ENCODE measurements at places on chromosomes 16 and 17. TPM values are rescaled to one million over a fixed set of nuclear protein-coding genes. Genes with fewer than 3 reads are reported as not detected.
A peak's percentile ranks its signal among the peaks of the same experiment; 100 is the strongest.

Gene CHP2
- 0.08 TPM for total RNA-seq

Gene FOXN1
- not detected for total RNA-seq

Gene FBF1
- 10.4 TPM for total RNA-seq

Gene PRR35
- not detected for total RNA-seq

Gene TP53TG3D
- not detected for total RNA-seq

Gene SLC16A13
- 11.9 TPM for total RNA-seq

Gene LRRC37A3
- 10.0 TPM for total RNA-seq

Gene GUCY2D
- total RNA-seq = not detected

Gene NEURL4
- 41.9 TPM for total RNA-seq

DNA sequence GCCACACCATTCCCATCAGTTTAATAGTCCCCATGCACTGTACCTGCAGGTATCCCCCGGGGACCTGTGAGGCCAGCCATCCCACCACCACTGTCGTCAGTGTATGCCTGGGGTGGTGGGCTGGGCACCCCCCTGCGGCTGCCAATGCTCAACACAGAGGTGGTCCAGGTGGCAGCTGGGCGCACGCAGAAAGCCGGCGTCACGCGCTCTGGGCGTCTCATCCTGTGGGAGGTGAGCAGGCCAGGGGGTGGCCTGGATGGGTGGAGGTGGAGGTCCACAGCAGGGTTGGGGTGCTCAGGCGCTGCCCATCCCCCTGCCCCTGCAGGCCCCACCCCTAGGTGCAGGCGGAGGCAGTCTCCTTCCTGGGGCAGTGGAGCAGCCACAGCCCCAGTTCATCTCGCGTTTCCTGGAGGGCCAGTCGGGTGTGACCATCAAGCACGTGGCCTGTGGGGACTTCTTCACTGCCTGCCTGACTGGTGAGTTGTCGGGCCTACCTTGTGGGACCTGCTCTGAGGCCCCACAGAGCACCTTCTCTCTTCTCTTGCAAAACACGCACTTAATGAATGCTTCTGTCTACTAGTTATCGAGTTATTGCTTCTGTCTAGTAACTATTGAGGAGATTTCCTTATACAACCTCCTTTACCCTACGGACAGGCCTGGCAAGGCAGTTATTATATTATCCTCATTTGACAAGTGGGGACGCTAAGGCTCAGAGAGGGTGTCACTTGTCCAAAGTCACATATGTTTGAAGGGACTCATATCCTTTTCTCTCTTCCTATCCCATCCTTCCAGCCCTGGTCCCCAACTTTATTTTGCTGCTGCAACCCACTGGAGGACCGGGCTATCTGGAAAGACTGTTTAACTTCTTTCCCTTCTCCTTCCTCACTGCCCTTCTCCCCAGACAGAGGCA lies 5.8 kb upstream of the TRAF4 start:
- peak overlapping the region; percentile 60 for H3K4me3 ChIP-seq
- DNase-seq = peak; percentile 89
- peaks cover 74% of the 10 kb centered on the region for H3K4me1 ChIP-seq
- H3K27ac ChIP-seq = peak overlapping the region; percentile 96

DNA sequence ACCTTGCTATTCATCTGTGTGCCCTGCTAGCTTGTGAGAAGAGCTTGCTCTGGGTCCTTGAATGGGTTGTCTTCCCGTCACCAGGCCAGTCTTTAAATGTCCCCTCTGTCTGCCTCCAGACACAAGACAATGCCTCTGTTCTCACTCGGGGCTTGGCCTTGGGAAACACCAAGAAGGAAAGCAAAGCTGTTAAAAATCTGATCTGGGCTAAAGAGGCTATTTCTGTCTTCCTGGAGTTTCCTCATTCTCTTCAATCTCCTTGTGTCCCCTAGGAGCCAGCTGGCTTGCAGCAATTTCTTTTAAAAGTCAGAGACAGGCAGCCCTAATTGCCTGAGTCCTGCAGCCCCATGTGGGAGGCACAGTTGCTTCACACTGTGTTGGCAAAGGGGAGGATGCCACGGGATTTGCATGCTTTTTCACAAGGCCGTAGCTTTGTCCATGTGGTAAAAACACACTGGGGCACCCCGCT lies 2.5 kb downstream of the DNAI2 start:
- H3K4me1 ChIP-seq = peaks cover 32% of the 10 kb centered on the region
- H3K27me3 ChIP-seq = no peaks in the 10 kb centered on the region
- H3K4me3 ChIP-seq = no peak overlapping the region
- DNase-seq = no peak
- peak overlapping the region; percentile 8 for H3K27ac ChIP-seq
- no peaks in the 10 kb centered on the region for H3K36me3 ChIP-seq

- no peak overlapping the region for H3K27ac ChIP-seq
- no peak overlapping the region for H3K4me3 ChIP-seq
- DNase-seq = no peak
Observed at GRCh38 chr16:57639172-57639887, 10.9 kb downstream of the ADGRG1 start.

GRCh38 chr16:2189252-2189893 lies 7.0 kb downstream of the CASKIN1 start:
- H3K27me3 ChIP-seq = no peaks in the 10 kb centered on the region
- H3K4me1 ChIP-seq = no peaks in the 10 kb centered on the region
- no peak overlapping the region for H3K27ac ChIP-seq
- no peak overlapping the region for H3K4me3 ChIP-seq
- DNase-seq = no peak

DNA sequence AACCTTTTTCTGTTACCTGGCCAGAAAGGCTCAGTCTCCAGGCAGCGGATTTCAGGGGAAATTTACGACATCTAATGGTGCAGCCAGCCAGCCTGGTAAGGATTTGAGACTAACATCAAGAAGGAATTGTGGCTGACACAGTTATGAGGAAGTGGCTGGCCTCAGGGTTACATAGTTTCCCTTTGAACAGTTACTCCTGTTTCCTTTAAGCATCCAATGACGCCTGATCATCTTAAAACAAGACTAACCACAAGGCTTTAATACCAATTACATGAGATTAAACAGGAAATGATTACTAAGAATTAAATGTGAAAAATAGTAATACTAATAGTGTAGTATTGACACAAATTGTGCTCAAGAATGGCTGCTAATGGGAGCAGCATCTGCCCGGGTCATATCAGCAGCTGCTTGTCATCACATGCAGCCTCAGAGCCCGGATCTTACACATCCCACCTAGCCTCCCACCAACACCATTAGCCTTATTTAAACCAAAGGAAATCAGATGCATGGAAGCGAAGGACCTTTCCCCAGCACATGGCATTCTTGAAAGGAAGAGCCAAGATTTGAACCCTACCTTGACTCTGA lies 431.8 kb downstream of the PMP22 start:
- H3K36me3 ChIP-seq = no peaks in the 10 kb centered on the region
- H3K4me1 ChIP-seq = no peaks in the 10 kb centered on the region
- H3K4me3 ChIP-seq = no peak overlapping the region
- no peaks in the 10 kb centered on the region for H3K27me3 ChIP-seq

- no peak for DNase-seq
- H3K4me3 ChIP-seq = no peak overlapping the region
- H3K4me1 ChIP-seq = no peaks in the 10 kb centered on the region
Observed at GRCh38 chr17:64950871-64951270, 31.6 kb upstream of the LRRC37A3 start.

- H3K36me3 ChIP-seq = no peaks in the 10 kb centered on the region
- no peak overlapping the region for H3K27ac ChIP-seq
- no peaks in the 10 kb centered on the region for H3K4me1 ChIP-seq
- DNase-seq = no peak
- H3K27me3 ChIP-seq = no peaks in the 10 kb centered on the region
Observed at GRCh38 chr17:68627956-68628575, 26.9 kb upstream of the FAM20A start.

- H3K36me3 ChIP-seq = no peaks in the 10 kb centered on the region
- H3K4me3 ChIP-seq = no peak overlapping the region
- H3K27ac ChIP-seq = no peak overlapping the region
- no peaks in the 10 kb centered on the region for H3K4me1 ChIP-seq
- no peak for DNase-seq
- no peaks in the 10 kb centered on the region for H3K27me3 ChIP-seq
Observed at GRCh38 chr17:3879186-3879585, 13.7 kb downstream of the CAMKK1 start.

GRCh38 chr17:32487473-32488176 lies 832 bp downstream of the CDK5R1 start:
- peaks cover 15% of the 10 kb centered on the region for H3K36me3 ChIP-seq
- no peaks in the 10 kb centered on the region for H3K27me3 ChIP-seq
- peak overlapping the region; percentile 92 for H3K4me3 ChIP-seq
- peaks cover 25% of the 10 kb centered on the region for H3K4me1 ChIP-seq
- peak overlapping the region; percentile 81 for H3K27ac ChIP-seq

DNA sequence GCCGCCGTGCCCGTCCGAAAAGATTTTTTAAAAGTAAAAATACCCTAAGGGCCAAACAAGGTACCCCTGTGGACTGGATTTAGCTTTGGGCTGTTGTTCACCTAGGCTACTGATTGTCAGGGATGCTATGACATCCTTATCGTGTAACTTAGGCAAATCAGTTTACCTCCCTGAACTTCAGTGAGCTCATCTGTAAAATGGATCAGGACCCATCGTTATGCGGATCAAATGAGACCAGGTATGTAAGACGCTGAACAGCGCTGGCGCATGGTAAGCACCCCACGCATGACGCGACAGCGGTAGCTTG lies 658 bp upstream of the ZNF771 start:
- peak overlapping the region; percentile 83 for H3K4me3 ChIP-seq
- H3K36me3 ChIP-seq = no peaks in the 10 kb centered on the region
- H3K27me3 ChIP-seq = no peaks in the 10 kb centered on the region
- DNase-seq = no peak
- no peak overlapping the region for H3K27ac ChIP-seq

GRCh38 chr17:38739305-38739704 lies 8.8 kb downstream of the PCGF2 start:
- no peaks in the 10 kb centered on the region for H3K27me3 ChIP-seq
- peaks cover 19% of the 10 kb centered on the region for H3K36me3 ChIP-seq
- peaks cover 19% of the 10 kb centered on the region for H3K4me1 ChIP-seq
- H3K4me3 ChIP-seq = no peak overlapping the region

GRCh38 chr17:57600074-57600473 lies 145.0 kb downstream of the CCDC182 start:
- peaks cover 39% of the 10 kb centered on the region for H3K4me1 ChIP-seq
- DNase-seq = no peak
- no peak overlapping the region for H3K27ac ChIP-seq
- peaks cover 12% of the 10 kb centered on the region for H3K36me3 ChIP-seq

GRCh38 chr16:27231692-27232060 lies 28.4 kb downstream of the KDM8 start:
- no peak for DNase-seq
- peaks cover 1% of the 10 kb centered on the region for H3K36me3 ChIP-seq
- peaks cover 42% of the 10 kb centered on the region for H3K4me1 ChIP-seq

DNA sequence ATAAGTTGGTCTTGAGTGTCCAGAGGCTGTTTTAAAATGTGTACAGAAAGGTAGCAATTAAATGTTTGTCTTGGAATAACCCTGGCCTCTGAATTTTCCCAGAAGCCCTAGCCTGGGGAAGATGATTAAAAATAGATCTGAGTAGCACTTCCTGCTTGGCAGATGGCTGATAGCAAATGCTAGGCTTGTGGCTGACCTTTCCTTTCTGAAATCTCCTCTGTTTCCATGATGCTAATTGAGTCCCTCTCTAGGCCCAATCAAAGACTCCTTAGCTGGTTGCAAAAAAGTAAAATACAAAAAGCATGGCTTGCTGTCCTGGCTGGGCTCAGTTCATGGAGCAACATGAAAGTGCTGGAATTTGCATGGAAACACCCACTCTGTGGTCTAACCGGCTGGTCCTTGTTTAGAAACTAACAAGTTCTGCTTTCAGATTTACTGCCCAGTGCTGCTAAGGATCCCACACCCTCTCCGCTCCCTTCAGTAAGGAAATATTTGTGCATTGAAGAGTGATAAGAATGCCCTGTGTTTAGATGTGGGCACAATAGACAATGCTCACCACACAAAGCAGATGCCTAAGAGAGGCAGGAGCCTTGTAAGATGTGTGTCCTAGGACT lies 40.8 kb downstream of the YPEL2 start:
- H3K4me1 ChIP-seq = peaks cover 60% of the 10 kb centered on the region
- peak overlapping the region; percentile 64 for H3K27ac ChIP-seq
- no peaks in the 10 kb centered on the region for H3K36me3 ChIP-seq
- H3K27me3 ChIP-seq = no peaks in the 10 kb centered on the region
- H3K4me3 ChIP-seq = peak overlapping the region; percentile 18
- DNase-seq = peak; percentile 79

DNA sequence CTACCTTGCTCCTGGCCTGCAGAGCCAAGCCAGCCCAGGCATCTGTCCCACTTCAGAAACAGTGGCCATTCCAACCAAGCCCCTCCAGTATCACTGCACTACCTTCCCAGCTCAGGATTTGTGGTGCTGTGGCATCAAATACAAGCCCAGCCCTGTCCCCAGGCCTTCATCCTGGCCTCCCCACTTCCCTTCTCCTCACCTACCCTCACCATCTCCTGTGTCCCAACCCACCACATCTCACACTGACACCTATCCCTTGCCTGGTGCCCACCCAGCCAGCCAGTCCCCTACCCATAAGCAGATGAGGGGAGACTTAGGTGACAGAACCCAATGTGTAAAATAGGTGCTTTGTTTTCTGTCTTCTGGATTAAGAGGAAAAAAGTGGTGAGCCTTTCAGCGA lies 66.0 kb upstream of the CDH5 start:
- no peak overlapping the region for H3K27ac ChIP-seq
- no peaks in the 10 kb centered on the region for H3K4me1 ChIP-seq
- no peak overlapping the region for H3K4me3 ChIP-seq
- H3K36me3 ChIP-seq = no peaks in the 10 kb centered on the region
- peaks cover 3% of the 10 kb centered on the region for H3K27me3 ChIP-seq
- no peak for DNase-seq

GRCh38 chr16:12721841-12722421 lies 81.8 kb downstream of the CPPED1 start:
- no peaks in the 10 kb centered on the region for H3K36me3 ChIP-seq
- DNase-seq = no peak
- no peaks in the 10 kb centered on the region for H3K27me3 ChIP-seq
- no peak overlapping the region for H3K27ac ChIP-seq

DNA sequence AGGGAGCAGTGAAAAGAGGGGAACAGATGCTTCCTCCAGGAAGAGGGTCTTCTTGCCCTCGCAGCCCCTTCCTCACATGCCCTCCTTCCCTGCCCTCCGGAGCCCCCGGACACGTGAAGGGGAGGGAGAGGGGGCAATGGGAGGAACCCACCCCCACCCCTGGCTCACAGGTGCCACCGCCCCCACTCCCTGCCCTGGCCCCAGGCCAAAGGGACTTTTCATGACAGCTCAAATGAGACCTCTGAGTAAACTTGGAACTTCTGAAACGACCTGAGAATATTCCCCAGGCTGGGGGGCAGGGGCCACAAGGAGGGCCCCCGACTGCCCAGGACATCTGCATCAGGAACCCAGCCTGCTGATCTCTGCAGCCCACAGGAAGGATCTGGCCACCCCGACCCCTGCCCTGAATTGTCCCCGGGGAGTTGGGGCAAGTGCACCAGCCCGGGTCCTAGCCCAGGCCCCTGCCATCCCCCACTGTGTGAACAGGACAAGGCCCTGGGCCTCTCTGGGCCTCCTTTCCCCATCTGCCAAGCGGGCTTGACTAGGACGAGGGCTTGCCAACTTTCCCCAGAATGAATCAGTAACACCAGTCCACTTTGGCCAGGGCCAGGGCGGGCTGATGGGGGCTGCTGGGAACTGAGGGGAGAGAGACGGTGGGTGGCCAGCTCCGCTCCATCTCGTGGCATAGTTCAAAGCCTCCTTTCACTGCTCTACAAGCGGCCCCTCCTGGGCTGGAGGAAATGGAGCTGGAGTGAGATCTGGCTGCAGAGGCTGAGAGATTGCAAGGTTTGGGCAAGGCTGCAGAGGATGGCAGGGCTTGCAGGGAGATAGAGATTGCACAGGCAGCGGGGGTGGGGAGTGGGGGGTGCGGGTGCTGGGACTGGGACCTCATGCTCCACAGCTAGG lies 3.8 kb downstream of the IL21R start:
- H3K27me3 ChIP-seq = no peaks in the 10 kb centered on the region
- no peak for DNase-seq
